B cell (primary cell): ENCODE measurements at places on chromosomes 12 and 14.

DNA sequence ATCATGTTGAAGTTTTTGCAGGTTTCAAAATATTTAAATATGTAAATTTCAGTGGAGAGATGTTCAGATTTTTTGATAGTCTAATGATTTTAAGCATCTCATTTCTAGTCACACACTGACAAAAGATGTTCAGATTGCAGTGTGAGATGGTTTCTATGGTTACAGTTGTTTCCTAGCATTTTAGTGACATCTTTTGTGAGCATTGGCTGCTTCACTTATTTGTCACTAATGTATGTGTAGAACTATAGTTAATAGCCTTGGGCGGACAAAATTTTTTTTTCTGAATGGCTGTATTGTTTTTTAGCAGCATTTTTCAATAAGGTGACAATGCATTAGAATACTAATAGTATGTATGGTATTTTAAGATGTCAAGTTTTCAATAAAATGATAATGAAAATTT is 315.6 kb upstream of the PRKD1 start:
- DNase-seq = no peak

DNA sequence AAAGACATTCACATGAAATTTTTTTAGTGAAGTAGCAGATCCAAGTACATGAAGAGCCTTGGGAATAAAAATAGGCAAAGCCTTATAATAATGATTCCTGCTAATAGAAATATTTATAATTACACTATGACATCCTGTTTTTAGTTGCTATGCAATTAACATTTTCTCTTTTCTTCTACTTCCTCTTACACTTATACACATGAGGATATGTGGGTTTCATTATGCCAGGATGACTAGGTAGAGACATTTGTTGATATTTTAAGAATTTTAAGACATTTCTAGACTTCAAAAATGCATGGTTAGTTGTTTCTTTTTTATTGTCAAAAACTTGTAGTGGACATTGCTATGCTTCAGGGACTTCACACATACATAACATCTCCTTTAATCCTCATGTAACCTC is 326.8 kb downstream of the SYT1 start:
- no peak for DNase-seq

- no peak for DNase-seq
Observed at GRCh38 chr12:89083491-89083890, 268.8 kb downstream of the DUSP6 start.

DNA sequence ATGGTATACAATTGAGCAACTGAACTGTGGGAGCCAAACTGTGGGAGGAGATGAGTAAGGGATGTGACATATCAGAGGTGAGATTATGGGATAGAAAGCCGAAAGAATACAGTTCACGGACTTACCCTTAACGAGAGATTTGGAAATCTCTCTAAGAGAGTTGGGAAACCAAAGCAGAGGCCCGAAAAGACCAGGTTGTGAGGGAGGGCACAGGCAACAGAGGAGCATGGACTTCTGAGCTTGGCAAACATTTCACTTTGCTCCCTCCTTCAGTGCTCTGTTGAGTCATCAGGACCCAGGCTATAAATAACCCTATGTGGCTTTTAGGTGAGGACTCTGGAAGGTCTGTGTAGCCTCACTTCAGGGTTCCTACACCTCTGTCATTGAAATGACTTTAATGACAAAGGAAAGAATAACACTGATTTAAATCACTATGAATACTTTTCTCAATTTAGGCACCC is 120.6 kb downstream of the TGFB3 start:
- no peak for DNase-seq

DNA sequence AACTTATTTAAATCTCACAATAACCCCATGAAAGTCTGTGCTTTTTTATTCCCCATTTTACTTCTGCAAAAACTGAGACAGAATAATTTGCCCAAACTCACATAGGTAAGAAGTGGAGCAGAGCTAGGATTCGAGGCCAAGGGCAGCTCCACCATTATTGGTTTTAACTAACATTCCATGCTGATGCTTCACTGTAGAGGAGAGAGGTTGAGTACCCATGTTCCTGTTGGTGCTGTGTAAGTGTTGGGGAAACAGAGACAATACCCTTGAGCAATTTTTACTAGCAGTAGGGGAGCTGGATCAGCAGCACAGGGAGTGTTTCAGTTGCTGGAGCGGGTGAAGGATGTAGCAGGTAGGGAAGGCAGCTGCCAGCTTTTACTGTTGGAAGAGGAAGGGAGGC is 21.1 kb downstream of the RASSF8 start:
- DNase-seq = no peak

- DNase-seq = peak; percentile 52
Observed at GRCh38 chr12:6697584-6698351, 2.8 kb downstream of the PIANP start.

DNA sequence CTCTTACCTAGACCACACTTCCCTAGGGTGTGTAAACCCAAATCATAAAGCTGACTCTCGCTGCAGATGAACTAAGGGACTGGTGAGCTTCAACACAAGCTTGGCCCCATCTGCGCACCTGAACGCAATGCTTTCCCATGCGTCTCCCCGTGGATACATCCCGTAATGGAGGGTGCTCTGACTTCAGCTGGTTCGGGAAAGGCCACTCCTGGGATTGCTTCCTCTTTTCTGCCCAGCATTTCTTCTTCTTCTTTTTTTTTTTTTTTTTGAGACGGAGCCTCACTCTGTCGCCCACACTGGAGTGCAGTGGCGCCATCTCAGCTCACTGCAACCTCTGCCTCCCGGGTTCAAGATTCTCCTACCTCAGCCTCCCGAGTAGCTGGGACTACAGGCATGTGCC is 27.7 kb upstream of the ETFBKMT start:
- peak; percentile 39 for DNase-seq

DNA sequence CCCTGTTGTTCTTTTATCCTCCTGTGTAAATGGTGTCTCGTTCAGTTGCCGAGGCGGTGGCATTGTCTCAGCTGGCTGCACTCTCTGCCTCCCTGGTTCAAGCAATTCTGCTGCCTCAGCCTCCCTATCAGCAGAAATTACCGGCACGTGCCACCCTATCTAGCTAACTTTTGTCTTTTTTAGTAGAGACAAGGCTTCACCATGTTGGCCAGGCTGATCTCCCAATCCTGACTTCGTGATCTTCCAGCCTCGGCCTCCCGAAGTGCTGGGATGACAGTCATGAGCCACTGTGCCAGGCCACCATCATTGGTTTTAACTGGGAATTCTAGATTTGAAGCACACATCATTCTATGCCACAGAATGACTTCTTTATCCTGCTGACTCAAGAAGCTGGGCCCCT is 175.3 kb upstream of the ALG10B start:
- no peak for DNase-seq

GRCh38 chr14:79415726-79416125 is 795.6 kb downstream of the DIO2 start:
- no peak for DNase-seq

- DNase-seq = no peak
Observed at GRCh38 chr14:63964113-63964512, 111.3 kb downstream of the SYNE2 start.

GRCh38 chr14:99234355-99234754 is 37.6 kb downstream of the BCL11B start:
- no peak for DNase-seq

- DNase-seq = no peak
Observed at GRCh38 chr14:69705706-69706105, 61.2 kb upstream of the SRSF5 start.

DNA sequence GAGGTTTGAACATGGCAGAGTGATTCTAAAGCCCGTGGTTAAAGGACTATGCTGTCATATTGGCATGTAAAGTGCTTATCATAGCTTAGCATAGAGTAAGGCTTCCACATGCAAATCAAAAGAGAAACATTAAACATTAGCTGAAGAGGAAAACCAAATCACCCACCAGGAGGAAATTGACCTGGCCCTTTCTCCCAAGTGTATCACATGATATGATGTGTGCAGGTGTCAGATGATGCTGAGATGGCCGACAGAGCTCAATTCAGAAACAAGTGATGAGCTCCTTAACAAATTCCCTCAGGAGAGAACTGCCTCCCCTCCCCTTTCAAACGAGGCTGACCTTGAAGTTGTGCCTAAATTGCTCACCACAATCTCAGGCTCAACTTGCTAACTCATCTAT is 217.1 kb upstream of the BTG1 start:
- DNase-seq = peak; percentile 80

DNA sequence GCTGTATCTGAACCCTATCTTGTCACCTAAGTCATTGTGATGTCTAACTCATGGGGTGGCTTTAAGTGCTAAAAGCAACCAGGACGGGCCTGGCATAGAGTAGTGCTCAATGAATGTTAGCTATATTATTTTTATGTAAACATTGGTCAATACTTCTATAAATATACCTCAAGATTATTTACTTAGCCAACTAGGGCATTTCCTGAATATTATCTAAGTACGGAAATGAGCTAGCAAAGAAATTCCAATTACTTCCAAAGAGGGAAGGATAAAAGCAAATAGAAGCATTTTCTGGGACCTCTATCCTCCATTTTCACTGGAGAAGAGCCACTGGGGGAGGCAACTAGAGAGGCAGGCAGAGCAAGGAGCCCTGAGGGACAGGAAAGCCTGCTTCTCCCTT is 20.6 kb downstream of the CCDC92 start:
- no peak for DNase-seq

DNA sequence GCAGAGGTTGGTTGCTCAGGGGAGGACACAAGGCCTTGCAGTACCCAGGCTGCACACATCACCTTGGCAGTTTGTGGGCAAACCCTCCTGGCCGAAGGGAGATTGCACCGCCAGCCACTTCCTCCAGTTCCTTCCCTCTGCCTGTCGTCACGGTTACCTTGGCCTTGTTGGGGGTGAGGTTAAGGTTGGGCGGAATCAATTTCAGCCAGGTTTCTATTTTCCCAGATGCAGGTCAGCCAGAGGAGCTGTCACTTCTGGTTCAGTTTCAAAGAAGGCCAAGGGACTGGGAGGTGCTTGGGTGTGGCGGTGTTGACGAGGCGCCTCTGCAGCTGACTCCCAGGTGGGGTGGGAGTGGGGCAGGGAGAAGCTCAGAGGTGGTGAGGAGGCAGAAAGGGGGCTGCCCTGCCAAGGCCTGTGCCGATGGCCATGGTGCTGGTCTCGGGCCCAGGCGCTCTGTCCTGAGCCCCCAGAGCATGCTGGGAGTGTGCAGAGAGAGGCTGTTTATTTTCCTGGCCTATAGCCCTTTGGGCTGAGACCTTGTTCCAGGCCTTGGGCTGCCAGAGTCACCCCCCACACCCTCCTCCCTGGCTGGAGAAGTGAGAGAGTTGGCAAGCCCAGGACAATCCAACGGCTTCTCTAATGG is 31.4 kb downstream of the JDP2 start:
- DNase-seq = no peak

DNA sequence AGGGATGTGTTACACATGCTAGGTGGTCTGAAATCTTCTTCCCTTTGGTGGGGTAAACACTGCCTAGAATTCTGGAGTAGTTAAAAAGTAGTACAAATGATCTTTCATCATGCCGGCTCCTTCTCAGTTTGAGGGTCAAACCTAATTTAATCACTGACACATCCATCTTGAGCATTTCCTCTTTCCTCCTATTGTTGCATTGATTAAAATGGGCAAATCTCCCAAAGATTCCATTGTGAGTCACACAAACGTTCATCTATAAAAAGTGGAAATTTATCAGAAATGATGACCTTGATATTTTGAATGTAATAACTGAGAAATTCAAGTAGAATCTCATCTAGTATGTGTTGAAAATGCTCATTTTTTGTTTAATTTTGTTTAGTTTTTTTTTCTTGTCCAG is 996.0 kb downstream of the NRXN3 start:
- DNase-seq = no peak

- no peak for DNase-seq
Observed at GRCh38 chr12:1857821-1858220, 37.5 kb downstream of the LRTM2 start.

GRCh38 chr14:50985124-50985858 is 41.0 kb upstream of the PYGL start:
- no peak for DNase-seq
